ENCODE measurements at places on chromosomes 3 and 15.
A peak's percentile ranks its signal among the peaks of the same experiment; 100 is the strongest.

- no peak for DNase-seq
These were observed 24.5 kb downstream of the NIPA1 start for GRCh38 chr15:22810853-22811338.

- peak; percentile 70 for DNase-seq
These were observed 3.5 kb upstream of the AHSG start for GRCh38 chr3:186609247-186609868.

- no peak for DNase-seq
These were observed 69.1 kb upstream of the TNFAIP8L3 start for GRCh38 chr15:51163843-51164242.

GRCh38 chr15:67137319-67137718, 71.9 kb downstream of the SMAD3 start:
- no peak for DNase-seq

GRCh38 chr3:61796088-61796680, 234.8 kb downstream of the PTPRG start:
- DNase-seq: no peak

DNA sequence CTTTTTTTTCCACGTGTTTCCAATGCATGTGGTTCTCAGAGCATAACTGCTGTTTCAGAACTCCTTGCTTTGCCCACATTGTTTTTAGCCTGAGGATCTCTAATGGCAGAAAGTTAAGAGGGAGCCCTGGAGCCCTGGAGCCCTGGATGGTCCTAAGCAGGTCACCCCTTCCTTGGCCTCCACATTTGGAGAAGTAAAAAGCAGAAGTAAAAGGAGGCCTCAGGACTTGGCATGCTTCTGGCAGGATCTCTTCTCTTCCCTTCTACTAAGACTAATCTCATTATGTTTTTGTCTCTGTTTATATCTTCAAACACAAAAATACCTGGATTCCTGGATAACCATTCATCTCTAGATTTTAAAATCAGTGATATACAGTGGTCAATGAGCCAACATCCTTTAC, 50.1 kb downstream of the P2RY1 start:
- DNase-seq: no peak

DNA sequence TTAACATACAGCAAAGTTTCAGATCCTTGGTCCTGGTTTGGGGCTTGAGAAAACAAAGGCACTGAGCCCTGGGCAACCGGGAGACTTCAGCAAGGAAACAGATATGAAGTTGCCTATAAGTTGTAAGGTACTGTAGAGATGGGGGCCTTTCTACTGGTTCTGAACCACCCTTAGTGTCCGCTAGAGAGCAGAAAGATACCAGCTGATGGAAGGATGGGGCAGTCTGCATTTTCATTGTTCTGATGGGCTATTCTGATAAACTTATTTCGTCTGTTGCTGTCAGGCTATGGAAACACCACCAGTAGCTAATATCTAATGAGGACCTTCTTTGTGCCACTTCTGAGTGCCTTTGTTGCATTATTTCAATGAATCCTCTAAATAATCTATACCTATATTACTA, 38.7 kb downstream of the FGD5 start:
- DNase-seq: no peak

GRCh38 chr3:186095561-186096081, 13.3 kb downstream of the ETV5 start:
- DNase-seq: no peak

- DNase-seq: no peak
These were observed 16.5 kb upstream of the CRABP1 start for GRCh38 chr15:78323693-78324092.

- DNase-seq: no peak
These were observed 151.1 kb downstream of the OSBPL10 start for GRCh38 chr3:31829826-31830426.

DNA sequence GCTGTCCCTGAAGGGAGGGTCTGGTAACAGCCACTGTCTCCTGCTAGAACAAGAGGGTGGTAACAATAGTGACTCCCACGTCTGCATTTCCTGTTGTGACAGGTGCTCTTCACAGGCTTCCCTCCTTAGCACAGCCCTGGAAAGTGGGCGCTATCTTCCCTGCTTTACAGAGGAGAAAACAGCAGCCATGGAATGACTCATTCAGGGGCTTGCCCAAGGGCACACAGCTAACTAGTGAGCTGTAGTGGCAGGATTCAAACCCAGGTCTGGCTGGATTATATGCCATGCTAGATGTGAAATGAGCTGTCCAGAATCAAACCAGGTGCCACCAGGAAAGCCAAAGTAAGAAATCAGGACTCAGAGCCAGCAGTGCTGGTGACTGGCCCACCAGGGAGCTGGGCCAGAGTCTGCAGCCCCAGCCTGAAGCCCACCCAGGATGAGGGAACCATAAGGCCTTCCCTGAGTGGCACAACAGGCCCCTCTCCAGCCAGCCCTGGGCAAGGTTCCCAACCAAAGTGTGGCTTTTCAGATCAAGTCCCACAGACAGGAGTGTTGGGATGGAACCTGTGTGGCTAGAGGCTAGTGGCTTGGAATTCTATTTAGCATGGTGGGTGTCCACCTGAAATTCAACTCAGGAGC, 102.4 kb downstream of the ETFA start:
- no peak for DNase-seq

DNA sequence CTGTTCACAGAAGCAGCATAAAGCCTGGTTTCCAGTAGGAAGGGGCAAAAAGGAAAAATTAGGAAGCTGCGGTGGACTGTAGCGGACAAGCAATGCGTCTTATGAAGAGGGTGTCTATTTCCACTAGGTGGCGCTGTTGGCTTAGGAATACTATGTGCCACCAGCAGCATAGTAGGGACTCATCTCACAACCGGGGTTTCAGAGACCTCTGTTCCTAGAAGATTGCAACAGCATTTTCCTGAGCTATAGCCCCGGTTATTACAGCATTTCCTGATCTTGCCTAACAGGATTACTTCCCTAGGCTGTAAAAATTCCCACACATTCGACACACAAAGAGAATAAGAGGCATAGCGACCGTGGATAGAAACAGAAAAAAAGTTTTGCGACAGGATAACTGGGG, 683.0 kb downstream of the TBL1XR1 start:
- DNase-seq: no peak

DNA sequence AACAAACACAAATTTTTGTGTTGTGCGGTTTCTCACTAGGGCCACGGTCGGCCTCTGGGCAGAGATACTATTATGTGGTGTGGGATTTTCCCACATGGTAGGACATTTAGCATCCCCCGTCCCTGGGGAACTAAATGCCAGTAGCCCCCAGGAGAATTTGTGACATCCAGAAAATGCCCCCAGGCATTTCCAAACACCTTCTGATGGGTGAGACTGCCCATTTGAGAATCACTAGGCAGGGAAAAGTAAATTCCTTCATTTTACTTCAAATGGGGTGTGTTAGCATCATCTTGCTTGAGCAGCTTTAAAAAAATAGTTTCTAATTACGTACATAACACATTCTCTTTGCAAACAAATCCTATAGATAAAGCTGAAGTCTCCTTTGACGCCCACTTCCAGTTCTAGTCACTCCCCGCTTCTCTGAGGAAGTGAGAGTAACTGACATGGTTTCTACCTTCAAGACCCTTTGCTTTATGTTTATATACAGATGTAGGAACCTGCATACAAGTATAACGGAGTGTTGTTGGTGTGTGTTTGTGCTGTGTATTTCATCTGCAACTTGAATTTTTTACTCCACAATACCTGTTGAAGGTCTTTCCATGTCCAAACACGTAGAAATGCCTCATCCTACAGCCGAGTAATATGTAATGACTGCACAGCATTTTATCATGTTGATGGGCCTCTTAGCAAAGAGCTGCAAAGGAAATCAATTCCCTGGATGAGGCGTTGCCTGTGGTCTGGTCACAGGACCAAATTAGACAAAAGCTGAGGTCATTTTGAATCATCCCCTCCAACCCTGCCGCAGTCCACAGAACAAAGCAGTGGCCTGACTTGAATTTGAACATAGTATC, 31.4 kb upstream of the ZBTB38 start:
- DNase-seq: no peak

DNA sequence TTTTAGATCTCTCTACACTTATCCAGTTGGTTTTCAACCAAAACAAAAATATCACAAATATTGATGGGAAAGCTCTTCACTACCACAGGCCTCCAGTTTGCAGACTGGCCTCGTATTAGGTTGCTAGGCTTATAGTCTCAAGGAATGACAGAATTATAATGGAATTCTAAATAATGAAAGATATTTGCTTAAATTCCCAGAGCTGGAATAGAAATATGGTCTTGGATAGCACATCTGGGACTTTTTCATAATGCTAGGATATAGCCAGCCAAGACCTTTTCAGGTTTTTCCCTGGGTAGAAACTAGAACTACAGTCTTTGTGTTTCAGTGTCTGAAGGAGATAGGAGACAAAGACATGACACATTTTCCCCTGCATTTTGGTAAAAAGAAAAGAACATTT, 121.9 kb upstream of the STAC start:
- DNase-seq: no peak

GRCh38 chr3:132553826-132554225, 43.2 kb upstream of the ACKR4 start:
- DNase-seq: no peak

DNA sequence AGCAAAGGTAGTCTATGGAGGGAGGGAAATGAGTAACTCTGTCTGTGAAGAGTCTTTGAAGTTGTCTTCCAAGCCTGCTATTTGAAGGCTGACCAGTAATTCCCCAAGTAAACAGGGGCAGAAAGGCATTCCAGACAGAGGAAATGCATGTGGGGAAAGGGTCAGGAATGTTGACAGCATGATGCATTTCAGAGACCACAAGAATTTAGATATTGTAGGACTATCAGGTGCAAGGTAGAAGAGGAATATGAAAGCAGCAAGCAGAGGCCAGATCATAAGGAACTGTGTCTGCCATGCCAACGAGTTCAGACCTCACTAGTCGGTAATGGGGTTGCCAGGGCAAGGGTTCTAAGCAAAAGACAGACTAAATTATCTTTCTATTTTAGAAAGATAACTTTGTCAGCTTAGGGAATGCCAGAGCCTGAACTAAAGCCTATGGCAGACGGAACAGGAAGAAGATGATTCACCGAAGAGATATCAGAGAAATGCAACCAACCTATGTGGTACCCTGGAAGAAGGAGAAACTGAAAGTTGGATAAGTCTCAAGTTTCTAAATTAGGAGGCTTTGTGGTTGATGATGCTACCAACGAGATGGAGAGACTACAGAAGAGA, 327.0 kb upstream of the RORA start:
- DNase-seq: no peak

- no peak for DNase-seq
These were observed 61.0 kb downstream of the OCA2 start for GRCh38 chr15:28037969-28038590.

GRCh38 chr15:34853001-34853758, 57.8 kb upstream of the ACTC1 start:
- DNase-seq: no peak

GRCh38 chr3:43023746-43024145, 44.6 kb downstream of the GASK1A start:
- DNase-seq: no peak

All from 8988T (cell line).